ENCODE measurements at places on chromosomes 13 and 19.

DNA sequence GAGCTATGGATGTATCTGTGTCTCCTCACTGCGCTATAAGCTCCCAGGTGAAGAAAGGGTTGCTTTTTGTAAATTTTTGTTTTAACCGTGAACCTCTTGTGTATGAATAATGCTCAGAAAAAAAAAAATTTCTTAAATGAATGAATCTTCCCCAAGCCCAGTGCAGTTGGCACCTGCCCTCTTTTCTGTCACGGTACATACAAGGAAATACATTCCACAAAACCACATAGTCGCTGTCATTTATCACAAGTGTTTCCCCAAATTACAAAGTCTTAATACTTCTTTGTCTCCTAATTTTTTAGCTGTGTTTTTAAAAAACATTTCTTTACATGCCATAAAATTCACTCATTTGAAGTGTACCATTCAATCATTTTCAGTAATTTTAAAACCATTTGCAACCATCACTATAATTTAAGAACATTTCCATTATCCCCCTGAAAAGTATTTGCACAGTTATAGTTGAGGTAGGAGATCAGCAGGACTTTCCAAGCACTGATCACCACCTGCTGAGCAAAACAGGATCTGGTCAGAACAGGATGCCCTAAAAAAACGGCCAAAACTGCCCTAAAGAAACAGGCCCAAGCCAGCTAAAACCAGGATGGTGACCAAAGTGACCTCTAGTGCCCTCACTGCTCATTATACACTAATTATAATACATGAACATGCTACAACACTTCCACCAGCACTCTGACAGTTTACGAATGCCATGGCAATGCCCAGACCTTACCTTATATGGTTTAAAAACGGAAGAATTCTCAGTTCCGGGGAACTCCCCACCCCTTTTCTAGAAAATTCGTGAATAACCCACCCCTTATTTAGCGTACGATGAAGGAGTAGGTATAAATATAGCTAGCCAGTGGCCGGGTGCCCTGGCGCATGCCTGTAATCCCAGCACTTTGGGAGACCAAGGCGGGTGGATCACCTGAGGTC, 1.3 kb upstream of the TEX30 start:
- DNase-seq: no peak

DNA sequence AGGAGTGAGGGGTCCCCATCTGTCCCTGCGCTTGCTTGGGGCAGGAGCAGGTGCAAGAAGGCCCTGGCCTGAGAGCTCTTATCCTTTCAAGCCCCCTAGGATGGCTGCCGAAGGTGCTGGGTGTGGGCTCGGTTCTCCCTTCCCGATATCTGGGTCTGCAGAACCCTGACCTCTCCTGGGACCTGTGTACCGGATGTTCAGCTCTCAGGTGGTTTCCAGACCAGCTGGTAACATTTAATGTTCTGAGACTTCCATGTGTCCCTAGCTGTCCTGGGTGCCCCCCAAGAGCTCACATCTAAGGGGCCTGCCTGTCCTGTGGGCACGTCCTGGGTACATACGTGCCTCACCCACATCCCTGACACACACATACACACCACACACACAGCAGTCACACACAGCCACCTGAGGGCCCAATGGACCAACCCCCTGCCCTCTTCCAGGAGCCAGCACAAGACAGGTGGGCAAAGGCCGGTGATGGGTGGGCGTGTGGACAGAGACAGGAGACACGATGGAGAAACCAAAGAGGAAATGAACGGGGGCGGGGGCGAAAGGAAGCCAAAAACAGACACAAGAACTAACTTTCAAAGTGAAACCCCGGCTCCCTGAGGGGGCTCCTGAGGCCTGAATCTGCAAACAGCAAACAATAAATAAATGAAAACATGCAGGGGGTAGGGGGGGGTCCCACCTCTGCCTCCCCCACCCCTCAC, 124.3 kb downstream of the PTPRS start:
- DNase-seq: peak; percentile 27

DNA sequence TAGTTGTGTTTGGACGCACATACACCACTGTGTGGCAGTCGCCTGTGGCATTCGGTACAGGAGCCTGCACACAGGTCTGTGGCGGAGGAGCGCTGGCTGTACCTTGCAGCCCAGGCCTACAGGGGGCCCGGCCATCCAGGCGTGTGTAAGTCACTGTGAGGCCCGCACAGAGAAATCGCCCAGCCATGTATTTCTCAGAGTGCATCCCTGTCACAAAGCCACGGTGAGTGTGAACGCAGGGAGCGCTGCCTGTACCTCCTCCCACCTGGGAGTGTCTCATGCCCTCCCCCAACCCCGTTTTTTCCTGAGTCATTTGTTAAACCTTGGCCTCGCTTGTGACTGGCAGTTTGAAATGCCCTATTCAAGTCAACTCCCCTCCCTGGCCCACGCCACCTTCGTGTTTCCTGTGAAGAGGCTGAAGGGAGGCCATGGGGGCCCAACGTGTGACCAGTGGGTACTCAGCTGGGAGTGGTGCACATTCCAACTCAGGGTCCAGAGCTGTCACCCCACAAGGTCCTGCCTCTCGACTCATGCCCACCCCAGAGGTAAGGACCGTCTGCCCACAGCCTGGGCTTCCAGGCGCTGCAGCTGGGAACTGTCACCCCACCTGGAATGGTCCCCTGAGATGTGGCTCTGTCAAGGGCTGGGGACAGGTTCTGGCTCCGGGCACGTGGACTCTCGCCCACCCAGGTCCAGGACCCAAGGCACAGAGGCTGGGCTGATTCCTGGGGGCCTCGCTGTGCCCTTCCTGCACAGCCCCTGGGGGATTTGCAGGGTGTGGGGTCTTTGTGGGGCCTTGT, 11.6 kb upstream of the RASA3 start:
- peak; percentile 85 for DNase-seq

GRCh38 chr19:18645035-18645511, 8.2 kb downstream of the KLHL26 start:
- DNase-seq: no peak

GRCh38 chr13:29767006-29767405, 83.4 kb downstream of the UBL3 start:
- no peak for DNase-seq

- no peak for DNase-seq
Observed at GRCh38 chr13:22874839-22875238, 305.9 kb upstream of the SGCG start.

DNA sequence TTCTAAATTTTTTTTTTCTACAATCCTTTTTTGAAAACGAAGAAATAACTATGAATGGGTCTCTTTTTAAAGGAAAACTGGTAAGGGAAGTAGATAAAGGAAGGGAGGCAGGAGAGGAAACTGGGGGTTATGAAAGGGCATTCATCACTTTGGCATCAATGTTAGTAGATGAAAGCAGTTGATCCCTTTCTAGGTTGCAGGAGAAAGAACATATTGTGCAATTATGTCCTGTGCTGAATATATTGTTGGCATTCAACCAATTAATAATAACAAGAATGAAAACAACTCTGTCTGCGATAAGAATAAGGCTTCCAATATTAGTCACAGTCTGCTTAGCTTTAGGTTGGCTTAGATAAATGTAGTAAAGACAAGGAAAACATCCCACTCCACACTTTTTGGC, 796.8 kb upstream of the KLHL1 start:
- no peak for DNase-seq

DNA sequence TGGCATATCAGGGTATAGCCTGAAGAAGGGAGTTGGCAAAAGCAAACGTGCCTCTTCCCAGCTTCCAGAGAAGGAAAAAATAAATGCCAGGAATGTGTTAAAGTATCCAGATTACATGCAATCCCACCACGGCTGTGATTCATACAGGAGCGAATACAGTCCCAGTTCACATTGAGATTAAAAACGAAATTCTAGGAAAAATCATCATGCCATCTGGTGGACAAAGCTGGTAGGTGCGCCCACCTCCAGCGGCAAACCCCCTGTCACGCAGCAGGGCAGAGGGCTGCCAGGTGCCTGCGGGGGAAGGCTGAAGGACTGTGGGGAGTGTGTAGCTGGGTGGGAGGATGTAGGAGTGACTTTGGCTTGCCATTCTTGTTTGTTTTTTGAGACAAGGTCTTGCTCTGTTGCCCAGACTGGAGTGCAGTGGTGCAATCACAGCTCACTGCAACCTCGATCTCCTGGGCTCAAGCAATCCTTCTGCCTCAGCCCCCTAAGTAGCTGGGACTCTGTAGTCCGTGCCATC, 6.4 kb upstream of the DMWD start:
- peak; percentile 64 for DNase-seq

DNA sequence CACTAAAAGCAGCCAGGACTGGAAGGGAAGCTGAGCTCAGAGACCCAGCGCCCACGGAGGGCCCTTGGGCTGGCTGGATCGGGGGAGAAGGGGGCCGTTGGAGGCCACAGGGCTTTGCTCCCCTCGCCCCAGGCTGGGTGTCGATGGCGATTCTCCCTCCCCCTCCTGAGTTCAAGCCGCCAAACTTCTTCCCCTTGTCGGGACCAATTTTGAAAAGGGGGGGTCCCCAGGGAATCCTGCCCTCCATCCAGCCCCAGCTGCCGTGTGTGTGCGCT, 61.2 kb downstream of the COLGALT1 start:
- no peak for DNase-seq

DNA sequence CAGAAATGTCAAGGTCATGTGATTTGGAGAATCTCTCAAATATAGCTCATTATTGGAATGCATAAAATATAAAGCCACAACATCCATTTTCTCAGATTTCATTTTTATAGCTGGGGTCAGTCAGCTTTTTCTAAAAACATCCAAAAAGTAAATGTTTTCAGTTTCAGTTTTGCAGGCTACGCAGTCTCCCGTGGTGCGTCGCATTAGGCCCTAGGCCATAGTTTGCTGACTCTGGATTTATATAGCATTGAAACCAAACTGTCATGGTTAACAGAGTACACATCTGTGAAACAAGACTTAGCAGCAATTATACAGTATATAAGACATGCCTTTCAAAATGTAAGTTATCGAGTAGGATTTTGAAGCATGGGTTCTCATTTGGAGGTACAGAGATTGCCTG, 140.0 kb downstream of the IRS2 start:
- DNase-seq: no peak

DNA sequence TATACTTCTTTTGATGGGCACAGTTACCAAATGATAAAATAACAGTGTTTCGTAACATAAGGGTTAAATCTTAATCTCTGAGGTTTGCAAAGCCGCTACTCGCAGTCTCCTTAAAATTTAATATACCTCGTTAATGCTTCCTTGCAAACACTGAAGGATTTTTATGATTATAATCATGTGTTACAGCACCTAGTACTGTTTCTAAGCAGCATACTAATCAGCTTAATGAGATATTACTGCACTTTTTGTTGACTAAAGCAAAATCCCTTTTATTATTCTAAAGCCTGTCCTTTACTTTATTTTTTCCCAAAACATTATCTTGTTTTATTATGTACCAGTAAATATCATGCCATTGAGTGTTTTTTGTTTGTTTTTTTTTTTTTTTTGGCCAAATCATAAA, 70.5 kb downstream of the ZNF536 start:
- DNase-seq: no peak

GRCh38 chr19:28130066-28130511, 1082.9 kb downstream of the UQCRFS1 start:
- peak; percentile 63 for DNase-seq

DNA sequence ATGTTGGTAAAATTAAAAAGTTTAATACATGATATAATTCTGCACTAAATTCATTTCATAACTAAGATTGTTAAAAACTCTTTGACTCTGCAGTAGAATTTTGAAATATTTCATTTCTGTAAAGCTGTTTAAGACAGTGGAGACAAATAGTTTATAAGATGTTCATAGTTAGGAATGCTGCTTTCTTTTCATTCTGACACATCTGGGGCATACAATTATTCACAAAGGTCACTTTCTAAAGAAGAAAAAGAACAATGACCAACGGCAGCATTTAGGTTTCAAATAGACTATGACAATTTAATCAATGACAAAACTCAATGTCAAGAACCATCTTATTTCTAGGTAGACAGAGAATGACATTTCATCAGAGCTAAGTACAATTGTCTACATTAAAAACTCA, 1422.1 kb downstream of the PCDH9 start:
- no peak for DNase-seq

DNA sequence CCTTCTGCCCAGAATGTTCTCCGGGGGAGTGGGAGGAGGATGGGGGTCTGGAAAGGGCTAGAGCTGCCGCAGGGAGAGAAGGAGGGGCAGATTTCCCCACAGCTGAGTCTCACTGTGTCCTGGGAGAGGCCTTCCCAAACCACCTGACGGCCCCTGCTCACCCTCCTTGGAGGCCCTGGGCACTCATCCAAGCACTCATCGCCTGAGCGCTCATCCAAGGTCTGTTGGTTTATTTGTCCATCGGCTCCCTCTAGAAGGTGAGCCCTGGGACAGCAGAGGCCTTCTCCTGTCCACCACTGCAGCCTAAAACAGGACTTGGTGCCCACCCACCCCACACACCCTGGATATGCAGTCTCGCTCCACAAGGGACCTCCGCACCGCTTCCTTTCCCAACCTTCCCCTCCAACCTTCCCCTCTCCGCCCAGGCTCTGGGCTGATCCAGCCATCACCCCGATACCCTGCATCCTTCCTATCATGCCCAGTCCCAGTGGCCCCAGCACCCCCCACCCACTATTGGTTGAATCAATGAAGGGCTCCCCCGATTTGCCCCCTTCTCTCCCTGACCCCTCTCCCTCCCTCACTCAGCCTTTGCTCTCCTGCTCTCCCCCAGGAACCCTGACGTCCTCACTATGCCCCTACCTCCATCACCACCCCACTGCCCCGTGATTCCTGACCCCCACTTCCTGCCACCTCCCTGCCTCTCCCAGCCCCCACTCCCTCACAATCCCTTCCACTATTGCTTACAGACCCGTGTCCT, 1.7 kb downstream of the UBXN6 start:
- no peak for DNase-seq
